Fibroblast of the aortic adventitia (primary cell): ENCODE measurements at places on chromosomes 3 and 15. TPM values are rescaled to one million over a fixed set of nuclear protein-coding genes. Genes with fewer than 3 reads are reported as not detected.

COL6A5 gene
- total RNA-seq = under 0.01 TPM in 1 of 2 replicates, not detected in the other

DNA sequence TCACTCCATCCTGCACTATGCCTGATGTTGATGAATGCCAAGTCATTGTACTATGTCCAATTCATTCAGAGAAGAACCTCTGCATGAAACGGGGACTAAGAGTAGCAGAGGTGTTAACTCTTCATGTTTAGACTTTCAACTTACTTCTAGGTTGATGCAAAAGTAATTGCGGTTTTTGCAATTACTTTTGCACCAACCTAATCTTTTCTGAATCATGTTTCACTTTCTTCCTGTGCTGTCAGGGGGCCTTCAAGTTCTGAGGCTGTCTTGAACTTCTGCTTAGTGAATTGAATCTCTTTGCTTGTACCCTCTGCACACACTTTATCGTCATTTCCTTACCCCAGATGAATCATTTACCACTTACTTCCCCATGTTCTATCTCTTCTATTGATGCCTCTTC is 636.2 kb downstream of the NAALADL2 start:
- no peak for DNase-seq

STXBP5L gene
- total RNA-seq = 0.16 TPM in 1 of 2 replicates, not detected in the other

DNA sequence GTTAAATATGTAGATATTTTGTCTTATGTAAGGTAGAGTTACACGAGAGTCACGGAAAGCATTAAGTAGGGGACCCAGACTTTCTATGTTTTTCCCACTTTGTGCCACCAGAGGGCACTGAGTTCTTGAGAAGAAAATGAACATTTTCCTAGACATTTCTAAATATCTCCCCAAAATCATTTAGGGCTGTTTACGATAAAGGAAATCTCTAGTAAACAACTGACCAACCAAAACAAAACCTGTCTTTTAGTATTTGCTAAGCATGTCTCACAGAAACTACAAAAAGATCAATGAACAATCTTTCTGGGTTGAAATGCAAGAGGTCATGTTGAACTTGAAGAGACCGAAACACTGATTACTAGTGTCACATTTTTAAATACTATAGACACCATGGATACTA is 16.1 kb downstream of the POU1F1 start:
- DNase-seq = peak; percentile 73

IRAK2 gene
- 0.90 and 9.1 TPM in 2 replicates for total RNA-seq

DNA sequence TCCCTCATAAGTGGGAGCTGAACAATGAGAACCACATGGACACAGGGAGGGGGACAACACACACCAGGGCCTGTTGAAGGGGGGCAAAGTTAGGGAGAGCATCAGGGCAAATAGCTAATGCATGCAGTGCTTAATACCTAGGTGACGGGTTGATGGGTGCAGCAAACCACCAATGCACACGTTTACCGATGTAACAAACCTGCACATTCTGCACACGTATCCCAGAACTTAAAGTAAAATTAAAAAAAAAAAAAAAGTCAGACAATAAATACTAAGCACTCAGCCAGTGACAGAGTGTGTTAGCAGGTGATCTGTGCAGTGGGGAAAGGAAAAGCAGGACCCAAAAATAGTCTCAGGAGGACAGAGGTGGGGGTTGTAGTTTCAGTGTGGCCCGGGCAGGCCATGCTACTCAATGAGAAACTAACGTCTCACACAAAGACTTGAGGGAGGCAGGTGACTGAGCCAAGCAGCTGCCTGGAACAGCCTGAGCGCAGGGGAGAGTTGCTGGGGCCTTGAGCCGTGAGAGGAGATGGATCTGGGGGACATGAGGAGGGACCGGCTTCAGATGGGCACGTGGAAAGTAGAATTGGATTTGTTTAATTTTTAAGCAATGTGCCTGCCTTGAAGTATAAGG is 18.4 kb downstream of the ANKDD1A start:
- no peak for DNase-seq

GRCh38 chr3:40366203-40367162 is 20.5 kb upstream of the ENTPD3 start:
- DNase-seq = peak; percentile 33

DNA sequence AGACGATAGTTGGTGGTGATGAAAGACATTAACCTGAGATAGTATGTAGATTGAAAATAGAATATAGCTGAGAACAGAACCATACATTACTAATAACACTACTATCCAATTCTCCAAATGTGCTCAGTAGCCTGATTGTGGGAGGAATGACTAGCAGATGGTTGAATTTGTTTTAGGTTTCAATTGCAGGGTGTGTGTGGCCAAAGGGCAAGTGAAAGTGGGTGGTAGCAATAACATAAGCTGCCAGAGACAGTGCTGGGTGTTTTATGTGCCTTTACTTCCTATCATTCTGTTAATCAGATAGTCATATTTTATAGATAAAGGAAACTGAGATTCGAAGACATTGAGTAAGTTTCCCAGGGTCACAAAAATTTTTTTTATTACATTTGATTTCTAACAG is 249.5 kb upstream of the ARL6 start:
- DNase-seq = no peak

DNA sequence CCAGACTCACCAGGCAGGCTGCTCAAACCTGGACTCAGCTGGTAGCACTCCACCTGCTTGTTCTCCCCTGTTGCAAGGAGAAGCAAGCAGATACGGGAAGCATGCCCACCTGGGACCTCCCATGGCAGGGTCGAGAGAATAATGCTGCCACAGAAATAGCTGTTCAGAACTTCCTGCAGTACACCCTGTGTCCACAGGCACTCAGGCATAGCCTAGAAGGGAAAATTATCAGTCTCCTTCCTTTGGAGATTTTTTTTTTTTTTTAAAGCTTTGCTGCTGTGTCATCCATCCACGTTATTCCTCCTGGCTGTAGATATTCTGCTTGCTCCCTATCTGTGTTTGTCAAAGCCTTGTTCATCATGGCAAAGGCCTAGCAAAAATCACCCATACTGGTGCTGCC is 32.7 kb upstream of the RPS17 start:
- DNase-seq = peak; percentile 4

DNA sequence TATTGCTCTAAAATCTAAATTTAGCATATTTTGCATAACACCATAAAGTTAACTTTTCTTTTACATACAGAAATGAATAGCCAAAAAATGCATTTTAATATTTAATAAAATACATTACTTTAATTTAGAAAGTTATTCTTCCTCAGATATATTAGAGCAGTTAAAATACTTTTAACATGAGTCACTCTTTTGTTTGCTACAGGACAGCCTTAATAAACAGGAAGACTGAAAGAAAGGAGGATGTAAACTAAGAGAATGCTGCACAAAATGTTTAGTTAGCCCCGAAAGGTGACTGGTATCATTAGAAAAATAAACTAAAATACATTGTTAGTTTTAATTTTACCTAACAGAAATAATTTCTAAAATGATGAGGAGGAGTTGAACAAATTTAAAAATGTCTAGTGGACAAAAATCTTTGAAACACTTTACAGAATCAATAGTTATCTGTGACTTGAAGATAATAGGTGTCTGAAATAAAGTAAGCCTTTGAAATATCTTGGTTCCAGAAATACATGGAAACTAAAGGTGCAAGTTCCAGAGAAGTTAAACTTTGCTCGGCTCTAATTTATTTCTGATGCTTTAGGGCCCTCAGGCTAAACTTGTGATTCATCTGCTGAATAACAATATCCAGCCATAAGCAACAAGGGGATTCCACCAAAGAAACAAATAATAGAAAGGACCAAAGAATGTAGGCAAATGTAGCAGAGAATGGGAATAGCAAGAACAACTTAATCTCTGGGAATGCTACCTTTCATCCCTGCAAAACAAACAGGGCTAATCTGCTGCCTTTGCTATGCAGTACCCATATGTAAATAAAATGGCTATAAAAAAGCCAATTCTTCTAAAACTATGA is 138.3 kb upstream of the UBP1 start:
- DNase-seq = peak; percentile 38

DCLK3 gene
- 0.25 TPM in 1 of 2 replicates, not detected in the other for total RNA-seq

CLRN1 gene
- total RNA-seq = not detected in 2 replicates

MUC13 gene
- not detected in 2 replicates for total RNA-seq

DNA sequence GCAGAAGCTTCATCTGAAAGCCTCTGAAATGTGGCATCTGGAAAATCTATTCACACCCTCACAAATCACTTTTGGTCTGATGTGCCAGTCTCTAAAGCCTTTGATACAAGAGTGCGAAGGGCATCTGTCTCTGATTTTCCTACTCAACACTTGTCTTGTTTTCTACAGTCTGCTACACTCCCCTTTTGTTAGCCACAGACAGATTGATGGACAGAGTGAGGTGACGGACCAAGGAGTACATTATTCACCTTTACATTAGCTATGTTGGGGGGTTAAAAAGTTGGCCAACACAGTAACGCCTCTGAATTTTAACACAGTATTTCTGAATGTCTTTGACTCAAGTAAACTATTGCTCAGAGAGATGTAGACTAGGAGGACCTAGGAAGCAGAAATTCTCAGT is 63.1 kb downstream of the TNIK start:
- DNase-seq = no peak

GRCh38 chr3:167835953-167836352 is 100.4 kb downstream of the SERPINI1 start:
- DNase-seq = no peak

ZNF80 gene
- not detected in 2 replicates for total RNA-seq

DNA sequence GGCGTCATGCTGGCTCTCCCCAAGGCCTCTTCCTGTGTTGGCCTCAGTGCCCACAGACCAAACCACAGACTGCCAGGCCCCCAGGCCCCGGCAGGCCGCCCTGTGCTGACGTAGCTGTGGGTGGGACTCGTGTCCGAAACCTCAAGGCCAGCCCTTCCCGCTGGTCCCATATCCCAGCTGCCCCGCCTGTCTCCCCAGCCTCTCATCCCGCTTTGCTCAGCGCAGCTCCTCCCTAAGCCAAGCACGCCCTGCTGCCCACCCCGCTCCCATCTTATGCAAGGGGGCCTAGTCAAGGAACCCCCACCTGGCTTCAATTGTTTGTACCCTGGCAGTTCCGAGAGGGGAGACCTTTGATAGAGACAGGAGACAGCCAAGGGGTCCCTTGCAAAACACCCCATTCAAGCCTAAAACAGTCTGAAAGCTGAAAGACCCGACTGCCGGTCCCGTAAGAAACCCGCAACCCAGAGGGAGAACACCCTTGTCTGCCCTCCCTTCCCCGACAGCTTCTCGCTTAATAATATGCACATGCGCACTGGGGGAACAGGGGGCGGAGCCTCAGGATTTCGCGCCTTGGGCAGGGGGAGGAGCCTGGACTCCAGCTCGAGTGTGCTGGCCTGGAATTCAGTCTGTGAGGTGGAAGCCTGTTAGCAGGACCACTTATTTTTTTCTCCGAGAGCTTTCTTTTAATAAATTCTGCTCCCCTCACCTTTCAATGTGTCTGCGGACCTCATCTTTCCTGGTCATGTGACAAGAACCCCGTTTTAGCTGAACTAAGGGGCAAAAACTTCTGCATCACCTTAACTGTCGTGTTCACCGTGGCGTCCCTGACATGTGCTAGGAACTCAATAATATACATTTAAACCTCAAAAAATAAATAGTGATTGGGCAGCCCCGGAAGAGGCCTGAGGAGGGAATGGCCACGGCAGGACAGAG is 17.2 kb downstream of the TNFAIP8L3 start:
- peak; percentile 44 for DNase-seq

AADACL2 gene
- 0.90 TPM in 1 of 2 replicates, not detected in the other for total RNA-seq

DNA sequence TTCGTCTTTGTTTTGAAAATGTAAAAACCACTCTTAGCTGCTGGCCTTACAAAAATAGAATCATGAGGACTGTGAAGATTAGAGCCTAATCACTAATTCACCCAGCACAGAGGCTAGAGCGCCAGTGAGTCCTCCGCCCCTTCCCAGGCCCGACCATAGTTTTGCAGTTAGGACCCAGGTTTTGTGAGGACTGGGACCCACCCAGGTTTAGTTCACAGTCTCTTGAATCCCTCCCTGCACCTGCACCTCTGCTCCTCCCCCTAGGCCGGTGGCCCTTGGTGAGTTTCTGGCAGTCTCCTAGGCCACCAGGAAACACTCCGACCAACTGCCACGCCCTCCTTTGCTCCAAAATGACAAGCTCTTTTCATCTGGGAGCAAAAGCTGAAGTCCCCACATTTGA is 136.0 kb upstream of the CCDC54 start:
- no peak for DNase-seq

DNA sequence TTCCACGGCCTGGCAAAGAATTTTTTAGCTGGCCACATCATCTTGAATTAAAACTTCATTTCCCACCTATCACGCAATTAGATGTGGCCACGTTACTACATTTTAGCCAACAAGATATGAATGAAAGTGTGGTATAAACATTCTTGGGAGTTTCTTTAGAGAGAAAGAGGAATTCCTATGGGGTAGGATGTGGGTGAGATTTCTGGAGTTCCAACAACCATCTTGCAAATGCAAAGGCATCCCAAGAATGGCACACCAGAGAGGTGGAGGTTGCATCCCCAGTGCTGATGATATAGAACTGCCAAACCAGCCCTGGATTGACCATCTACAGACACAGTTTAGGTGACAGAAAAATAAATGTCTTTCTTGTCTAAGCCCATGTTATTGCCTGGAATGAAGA is 66.3 kb upstream of the AKAP13 start:
- DNase-seq = no peak

TMEM89 gene
- not detected in 2 replicates for total RNA-seq

DNA sequence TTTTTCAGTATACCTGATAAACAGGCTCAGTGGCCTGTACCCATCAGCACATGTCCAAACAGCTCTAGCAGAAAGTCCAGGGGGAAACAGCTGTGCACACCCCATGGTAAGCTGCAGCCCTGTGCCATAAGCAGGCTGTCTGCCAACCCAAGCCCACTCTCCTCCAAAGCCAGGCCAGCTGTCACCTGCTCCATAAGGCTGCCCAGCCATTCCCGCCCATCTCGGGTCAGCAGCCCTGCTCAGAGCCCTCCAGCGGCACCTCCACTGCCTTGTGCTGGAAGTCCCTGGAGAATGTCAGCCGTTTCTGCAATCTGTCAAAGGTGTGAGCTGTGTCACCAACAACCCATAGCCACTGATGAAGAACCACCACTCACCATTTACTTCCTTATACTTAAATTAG is 82.0 kb downstream of the NTRK3 start:
- DNase-seq = no peak

ANKRD34C gene
- total RNA-seq = not detected in 2 replicates

LRRC31 gene
- not detected in 2 replicates for total RNA-seq

CX3CR1 gene
- total RNA-seq = not detected in 2 replicates

DNA sequence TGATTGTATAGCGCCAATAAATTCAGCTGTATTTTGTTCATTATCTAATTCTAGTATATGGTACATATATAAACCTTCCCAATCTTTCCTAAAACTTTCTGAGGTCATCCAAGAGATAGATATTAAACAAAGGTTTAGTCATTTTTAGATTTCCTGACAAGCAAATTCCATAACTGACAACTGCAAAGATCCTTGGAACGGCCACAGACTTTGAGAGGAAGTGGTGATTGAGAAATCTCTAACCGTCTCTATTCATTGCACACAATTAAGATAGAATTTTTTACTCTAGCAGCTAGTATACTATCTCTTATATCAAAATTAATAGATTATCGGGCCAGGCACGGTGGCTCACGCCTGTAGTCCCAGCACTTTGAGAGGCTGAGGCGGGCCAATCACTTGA is 4.7 kb downstream of the CSNK1G1 start:
- DNase-seq = peak; percentile 25

ZNF654 gene
- total RNA-seq = 19.1 and 20.6 TPM in 2 replicates

GRCh38 chr3:142613491-142613890 is 17.3 kb downstream of the PLS1 start:
- no peak for DNase-seq

GRCh38 chr15:60718661-60719069 is 239.7 kb upstream of the ICE2 start:
- no peak for DNase-seq
